ENCODE measurements at places on chromosomes 16 and 17.

DNA sequence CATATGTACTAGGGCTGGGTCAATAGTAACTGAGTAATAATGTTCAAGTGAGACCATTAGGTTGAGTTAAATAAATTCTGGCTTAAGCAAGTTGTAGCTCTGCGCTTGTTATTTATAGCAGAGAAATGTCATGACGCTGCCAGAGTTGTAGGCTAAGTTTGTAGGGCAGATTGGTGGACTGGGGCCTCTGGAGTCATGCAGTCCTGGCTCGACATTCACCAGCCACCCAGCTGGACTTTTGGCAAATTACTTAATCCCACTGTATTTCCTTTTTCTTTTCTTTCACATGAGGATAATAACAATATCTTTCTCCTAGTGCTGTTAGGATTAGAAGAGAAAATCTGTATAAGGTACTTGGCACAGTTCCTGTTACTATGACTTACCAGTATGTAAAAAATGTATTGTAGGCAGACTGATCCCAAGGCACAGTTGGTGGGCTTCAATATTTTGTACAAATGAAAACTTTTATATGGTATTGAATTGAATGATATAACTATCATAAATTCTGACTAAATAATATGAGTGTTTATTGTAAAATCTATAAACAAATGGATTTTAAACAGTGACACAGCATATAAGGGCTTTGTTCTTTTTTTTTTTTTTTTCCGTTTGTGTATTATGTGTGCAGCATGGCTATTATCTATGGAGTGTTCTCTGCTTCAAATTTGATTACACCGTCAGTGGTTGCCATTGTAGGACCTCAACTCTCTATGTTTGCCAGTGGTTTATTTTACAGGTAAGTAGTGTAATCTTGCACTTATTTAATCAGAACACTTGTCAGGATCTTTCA lies 2.6 kb downstream of the MFSD11 start:
- DNase-seq = no peak

GRCh38 chr17:41588126-41588810 lies 1.6 kb upstream of the KRT14 start:
- DNase-seq = no peak

DNA sequence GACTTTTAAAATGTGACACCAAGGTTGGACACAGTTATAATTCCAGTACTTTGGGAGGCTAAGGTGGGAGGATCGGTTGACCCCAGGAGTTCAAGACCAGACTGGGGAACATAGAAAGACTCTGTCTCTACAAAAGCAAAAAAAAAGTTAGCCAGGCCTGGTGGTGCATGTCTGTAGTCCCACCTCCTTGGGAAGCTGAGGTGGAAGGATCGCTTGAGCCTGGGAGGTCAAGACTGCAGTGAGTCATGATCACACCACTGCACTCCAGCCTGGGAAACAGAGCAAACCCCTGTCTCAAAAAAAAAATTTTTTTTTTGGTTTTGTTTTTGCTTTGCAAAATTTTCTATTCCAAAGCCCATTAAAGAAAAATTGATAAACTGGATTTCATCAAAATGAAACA lies 281.4 kb downstream of the BCAS3 start:
- no peak for DNase-seq

DNA sequence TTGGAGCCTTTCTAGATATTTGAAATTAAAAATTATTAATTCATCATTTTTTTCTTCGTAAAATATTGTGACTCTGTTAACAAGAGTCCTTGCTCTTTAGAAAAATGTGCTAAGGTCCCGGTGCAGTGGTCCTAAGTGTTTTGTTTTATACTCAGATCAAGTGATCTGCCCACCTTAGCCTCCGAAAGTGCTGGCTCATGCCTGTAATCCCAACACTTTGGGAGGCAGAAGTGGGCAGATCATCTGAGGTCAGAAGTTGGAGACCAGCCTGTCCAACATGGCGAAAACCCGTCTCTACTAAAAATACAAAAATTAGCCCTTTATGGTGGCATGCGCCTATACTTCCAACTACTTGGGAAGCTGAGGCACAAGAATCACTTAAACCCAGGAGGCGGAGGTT lies 82.6 kb upstream of the LGALS9 start:
- no peak for DNase-seq

Data from hindlimb muscle (tissue), 1 donor.